ENCODE measurements at places on chromosomes 5 and 9.
A peak's percentile ranks its signal among the peaks of the same experiment; 100 is the strongest.

- no peak for DNase-seq
Observed at GRCh38 chr9:82797534-82797933, 265.4 kb downstream of the RASEF start.

DNA sequence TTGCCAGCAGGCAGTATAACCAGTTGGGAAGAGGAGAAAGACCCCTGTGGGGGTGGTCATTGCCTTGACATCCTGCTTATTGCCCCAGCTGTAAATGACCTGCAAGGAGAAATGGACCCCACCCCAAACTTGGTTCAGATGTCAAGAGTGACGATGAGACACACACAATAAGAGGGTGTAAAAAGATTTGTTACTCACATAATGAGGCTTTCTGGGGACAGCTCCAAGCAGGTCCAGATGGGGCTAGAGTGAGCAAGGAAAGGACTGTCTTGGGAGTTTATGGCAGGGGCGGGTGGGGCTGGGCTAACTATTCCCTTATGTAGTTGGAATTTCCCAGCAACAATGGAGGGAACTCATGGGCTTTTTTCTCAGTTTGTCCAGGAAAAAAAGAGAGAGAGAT lies 24.1 kb downstream of the ZNF484 start:
- no peak for DNase-seq

GRCh38 chr5:5492087-5492933 lies 69.8 kb downstream of the ICE1 start:
- DNase-seq: peak; percentile 68

DNA sequence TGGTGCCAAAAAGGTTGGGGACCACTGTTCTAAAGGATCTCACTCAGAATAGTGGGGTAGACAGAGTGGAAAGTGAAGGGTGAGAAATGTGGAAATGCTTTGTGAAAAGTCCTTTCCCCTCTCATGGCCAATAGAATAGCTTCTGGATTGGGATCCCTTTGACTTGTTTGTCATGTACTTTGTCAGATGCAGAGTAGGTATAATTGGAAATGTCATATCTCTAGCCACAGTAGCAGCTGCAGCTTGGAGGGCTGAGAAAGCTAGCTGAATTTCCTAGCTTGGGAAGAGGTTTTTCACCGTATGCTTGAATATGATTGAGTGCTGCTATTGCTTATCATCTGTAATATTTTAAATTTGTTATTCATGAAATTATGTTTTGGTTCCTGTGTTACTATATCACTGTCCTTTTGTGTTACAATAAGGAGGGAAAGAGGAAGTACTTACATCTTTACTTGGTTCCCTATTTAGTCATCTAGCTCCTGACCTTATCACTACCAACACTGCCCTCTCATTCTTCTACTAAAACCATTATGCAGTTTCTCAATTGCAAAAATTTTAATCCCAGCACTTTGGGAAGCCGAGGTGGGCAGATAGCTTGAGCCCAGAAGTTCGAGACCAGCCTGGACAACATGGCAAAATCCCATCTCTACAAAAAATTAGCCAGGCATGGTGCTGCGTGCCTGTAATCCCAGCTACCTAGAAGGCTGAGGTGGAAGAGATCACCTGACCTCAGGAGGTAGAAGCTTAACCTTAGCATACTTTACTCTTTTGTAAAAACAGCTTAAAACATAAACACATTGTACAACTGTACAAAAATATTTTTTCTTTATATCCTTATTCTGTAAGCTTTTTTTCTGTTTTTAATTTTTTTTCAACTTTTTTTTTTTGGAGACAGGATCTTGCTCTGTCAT lies 12.4 kb downstream of the SLC30A5 start:
- no peak for DNase-seq

DNA sequence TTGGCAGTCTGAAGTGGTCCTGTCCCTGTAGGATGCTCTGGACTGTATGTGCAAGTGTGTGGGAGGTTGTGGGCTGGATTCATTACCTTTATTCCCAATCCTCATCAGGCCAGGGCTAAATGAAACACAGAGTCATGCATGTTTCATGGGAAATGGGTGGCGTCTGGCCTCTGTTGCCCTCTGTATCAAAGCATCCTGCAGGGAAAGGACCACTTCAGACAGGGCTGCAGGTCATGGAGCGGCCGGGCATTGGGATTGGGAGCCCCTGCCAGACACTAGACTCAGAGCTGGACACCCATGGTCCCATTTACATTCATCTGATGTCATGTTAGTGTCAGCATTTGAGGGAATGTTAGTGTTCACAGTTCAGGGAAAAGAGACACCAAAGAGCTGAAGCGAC lies 53.8 kb downstream of the UBE2QL1 start:
- no peak for DNase-seq

DNA sequence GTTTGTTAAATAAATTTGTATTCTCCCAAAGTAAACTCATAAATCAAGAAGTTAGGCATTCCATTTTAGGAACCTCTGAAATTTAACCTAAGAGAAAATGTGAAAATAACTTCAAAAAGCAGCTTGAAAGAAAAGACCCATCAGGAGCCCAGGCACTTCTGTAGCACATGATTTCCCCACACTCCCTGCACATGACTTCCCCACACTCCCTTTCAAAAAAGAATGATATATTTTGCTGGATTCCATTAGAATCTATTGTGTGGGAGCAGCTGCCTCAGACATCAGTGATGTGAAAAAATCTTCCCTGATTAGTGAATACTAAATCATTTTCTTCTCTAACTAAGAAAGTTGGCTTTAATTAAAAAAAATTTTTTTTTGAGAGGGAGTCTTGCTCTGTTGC lies 83.3 kb downstream of the GLDC start:
- no peak for DNase-seq

- DNase-seq: no peak
Observed at GRCh38 chr5:132998556-132998955, 27.8 kb downstream of the ZCCHC10 start.

DNA sequence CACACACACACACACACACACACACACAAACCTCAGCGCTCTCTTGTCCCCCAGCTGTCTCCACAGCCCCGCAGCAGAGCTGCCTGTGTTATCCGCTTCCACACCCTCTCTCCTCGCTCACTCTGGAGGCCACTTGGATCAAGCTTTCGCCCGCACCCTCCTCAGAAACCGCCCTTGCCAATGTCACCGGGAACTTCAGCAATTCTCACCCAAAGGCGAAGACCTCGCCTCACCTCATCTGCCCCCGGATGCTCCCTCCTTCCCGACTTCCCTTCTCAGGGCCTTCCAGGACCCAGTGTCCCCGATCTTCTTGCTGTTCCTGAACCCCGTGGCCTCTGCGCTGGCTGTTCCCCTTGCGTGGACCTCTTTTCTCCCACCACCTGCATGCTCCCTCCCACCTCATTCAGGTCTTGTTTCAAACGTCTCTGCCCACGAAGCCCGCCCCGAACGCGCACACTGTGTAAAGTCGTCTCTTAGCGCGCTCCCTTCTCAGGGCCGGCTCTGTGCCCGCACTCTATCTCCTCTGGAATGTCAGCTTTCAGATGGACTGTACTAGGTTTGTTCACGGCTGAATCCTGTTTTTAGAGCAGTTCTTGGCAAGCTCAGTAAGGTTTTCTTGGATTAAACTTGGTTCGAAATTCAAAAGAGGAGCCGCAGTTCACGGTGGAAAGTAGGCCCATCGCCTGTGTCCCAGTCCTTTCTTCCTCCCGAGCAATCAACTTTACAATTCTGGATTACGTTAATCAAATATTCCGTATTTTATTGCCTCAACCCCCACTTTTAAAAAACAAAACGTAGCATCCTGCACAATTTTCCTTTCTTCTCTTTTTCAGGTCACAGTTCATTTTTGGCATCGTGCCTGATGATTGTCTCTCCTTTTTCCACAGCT lies 1.0 kb upstream of the TRIM7 start:
- no peak for DNase-seq

GRCh38 chr5:148352696-148353095 lies 17.3 kb downstream of the SPINK9 start:
- no peak for DNase-seq

DNA sequence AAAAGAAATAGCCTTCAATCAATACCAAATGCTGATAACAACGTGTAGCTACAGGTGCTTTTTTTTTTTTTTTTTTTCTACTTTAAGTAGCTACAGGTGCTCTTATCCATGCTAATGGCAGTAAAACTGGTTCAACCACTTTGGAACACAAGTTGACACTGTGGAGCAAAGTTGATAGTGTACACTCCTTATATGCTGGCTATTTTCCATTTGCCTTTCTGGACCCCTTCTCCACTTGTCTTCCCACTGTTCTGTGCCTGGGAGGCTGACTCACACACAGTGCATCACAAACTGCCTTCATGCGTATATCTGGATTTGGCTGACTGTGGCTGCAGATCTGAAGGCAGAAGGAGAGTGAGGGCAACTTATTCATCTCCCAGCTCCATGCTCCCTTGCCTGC lies 247.9 kb downstream of the MSX2 start:
- no peak for DNase-seq

DNA sequence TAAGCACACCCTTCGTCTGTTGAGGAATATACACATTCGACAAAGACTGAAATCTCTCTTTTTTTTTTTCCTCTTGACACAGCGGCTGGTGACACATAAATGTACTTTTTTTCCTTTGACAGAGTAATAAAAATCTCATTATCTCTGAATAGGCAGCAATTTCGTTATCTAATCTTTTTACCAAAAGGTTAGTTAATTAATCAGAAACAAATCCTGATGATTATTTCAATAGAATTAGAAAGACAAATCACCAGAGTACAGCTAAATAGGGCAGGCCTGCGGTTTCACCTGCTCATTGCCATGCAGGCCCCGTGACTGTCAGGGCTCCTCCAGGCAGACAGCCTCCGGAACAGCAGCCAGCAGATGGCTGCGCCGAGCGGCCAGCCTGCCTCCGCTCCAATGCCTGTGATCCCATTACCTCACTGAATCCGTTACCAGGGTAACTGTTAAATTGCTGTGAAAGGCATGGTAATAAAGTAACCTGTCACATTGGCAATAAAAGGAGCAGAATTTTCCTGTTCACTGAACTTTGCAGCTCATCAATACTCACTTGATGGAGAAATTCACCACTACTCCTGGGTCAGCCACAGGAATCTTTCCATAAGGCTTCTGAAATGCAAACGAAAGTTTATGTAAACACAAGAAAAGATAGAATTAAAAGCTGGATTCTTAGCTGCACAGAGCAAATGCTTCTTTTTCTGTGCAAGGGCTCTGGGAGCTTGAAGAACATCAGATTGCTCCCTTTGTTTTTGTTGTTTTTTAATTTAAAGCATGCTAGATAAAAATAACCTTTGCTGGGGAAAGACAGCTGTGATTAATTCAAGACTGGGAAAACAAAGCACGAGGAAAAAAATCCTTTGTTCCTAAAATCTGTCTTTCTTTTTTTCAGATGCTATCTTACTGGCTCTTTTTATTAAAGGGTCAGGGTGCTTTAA lies 666.4 kb upstream of the ZNF608 start:
- DNase-seq: peak; percentile 93

DNA sequence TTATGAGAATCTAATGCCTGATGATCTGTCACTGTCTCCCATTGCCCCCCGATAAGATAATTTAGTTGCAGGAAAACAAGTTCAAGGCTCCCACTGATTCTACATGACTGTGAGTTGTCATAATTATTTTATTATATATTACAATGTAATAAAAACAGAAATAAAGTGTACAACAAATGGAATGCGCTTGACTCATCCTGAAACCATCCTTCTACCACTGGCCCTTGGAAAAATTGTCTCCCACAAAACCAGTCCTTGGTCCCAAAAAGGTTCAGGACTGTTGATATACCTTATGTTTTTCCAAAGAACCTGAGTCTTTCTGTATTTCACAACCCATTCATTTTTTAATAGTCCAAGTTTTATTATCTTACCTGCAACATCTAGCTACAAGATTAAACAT lies 403.5 kb downstream of the TAF11L14 start:
- no peak for DNase-seq

DNA sequence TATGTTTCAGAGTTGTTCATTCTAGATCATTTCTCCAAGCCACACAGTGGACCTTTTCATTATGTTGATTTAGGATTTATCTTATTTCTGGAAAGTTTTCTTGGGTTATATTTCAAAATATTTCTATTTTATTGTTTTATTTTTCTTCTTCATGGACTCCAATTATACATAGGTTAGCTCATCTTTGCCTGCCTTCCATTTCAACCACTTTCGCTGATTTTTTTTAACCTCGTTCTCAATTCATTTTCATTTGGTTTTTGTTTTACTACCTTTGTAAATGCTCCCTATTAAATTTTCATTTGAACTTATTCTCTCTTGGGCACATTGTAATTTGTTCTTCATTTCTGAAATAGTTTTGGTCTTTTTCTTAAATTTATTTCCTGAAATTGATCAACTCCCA lies 169.0 kb upstream of the PITX1 start:
- no peak for DNase-seq

DNA sequence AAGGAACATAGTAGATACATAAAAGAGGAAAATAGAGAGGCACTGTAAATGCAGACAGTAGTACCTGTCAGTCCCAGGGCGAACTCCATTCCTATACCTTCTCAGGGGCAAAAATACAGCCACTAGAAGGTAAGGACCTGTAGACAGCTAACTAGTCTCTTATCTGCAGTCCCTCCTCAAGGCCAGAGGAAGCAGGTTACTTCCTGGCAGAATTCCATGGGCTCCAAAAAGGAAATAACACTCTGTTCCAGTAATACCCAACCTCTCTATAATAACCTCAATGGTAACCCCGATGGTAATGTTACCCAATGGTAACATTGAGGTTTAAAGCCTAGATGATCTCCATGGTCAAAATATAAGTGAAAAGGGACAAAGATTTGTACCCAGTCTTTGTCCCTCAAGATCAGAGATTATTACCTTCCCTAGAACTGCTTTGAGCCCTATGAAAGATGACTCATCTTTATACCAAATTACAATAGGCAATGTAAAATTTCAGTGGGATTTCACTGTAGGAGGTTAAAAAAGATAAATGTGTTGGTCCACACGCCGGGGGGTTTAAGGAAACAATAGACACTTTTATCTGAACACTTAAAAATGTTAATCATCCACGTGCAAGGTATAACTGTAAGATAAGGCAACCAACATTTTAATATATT lies 113.0 kb downstream of the DENND1A start:
- no peak for DNase-seq

- no peak for DNase-seq
Observed at GRCh38 chr5:64519263-64519662, 13.4 kb downstream of the RGS7BP start.

DNA sequence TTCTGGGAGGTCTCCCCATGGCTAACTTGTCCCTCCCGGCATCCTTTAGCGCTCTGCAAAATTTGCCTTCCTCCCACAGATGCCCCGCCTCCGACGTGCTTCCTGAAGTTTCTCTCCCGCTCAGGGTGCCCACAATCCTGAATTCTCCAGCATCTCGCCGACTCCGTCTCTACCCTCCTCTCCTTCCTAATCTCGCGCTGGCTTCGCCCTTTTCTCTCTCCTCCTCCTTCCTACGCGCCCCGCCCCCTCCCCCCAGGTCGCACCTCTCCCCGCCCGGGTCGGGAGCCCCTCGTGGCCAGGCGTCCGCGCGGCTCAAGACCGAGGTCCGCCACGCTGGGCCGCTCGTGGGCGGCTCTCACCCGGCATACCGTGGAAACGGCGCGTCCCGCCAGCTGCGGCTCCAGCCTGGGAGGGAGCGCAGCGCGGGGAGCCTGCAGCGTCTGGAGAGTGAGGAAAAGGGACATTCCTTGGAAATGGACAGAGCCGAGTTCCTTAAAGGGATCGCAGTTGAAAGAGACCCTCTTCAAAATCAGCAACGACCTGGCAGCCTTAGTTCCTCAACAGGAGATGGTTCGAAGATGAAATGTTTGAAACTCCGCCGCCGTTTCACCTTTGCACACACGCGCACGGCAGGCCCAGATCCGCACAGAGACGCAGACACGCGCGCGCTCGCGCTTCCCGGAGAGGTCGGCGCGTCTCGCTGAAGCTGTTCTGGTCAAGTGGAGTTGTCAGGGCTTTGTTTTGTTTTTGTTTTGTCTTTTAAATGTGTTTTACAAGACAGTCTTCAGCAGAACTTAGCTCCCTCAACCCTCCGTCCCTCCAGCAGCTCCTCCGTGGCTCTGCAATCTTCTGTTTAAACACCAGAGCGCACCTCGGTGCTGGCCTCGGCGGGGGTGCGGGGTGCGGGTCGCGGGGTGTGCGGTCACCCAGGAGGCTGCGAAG lies 5.0 kb upstream of the IRX2 start:
- no peak for DNase-seq
